SHP77 (cell line): ENCODE measurements at places on chromosomes 2 and 18.

DNA sequence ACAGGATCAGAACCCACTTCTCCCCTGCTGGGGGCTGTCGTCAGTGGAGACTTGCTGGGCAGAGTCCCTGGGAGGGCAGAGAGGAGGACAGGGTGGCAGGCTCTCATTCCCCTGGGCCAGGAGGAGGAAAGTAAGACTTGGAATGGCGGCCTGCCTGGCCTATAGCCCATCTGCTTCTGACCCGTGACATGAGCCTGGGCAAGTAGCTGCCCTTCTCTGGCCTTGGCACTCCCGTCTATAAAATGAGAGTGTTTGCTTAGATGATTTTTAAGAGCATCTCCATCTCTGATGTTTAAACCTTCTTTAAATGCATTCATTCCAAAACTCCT lies 173.0 kb downstream of the DDX1 start:
- DNase-seq = no peak

- no peak for DNase-seq
Measured at GRCh38 chr2:157307021-157307420, 18.6 kb downstream of the ERMN start.

GRCh38 chr2:26454561-26455001 lies 23.3 kb downstream of the OTOF start:
- DNase-seq = no peak

DNA sequence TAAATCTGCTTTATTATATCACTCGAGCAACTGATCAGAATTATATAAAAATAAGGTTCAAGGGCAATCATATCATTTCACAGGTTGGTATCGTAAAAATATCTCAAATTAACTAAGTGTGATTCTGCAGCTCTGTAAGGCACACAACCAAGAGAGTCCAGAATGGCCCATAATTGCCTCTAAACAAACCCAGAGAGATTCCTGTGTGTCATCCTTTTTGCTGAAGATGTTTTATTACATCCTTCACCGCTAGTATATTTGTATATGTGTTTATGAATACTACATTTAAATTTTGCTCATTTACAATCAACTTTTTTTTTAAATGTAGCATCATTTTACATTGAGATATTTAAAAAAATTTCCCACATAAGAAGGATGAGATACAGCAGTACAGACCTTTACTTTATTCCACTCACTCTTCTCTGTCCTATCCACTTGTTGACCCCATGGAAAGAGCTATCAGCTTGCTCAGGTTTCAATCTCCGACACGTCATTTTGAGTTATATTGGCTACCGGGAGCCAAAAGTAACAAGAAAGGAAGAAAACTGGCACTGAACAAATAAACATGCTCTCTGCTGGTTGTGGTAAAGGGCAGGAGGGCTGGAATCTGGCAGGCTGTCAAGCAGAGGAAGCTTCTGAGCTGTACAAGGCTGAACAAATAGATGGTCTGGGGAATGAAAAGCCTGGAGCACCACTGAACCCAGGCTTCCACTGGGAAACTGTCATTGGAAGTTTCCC lies 23.1 kb downstream of the PLA2R1 start:
- peak; percentile 26 for DNase-seq

- peak; percentile 19 for DNase-seq
Measured at GRCh38 chr2:96687711-96688640, 45.4 kb downstream of the FER1L5 start.

DNA sequence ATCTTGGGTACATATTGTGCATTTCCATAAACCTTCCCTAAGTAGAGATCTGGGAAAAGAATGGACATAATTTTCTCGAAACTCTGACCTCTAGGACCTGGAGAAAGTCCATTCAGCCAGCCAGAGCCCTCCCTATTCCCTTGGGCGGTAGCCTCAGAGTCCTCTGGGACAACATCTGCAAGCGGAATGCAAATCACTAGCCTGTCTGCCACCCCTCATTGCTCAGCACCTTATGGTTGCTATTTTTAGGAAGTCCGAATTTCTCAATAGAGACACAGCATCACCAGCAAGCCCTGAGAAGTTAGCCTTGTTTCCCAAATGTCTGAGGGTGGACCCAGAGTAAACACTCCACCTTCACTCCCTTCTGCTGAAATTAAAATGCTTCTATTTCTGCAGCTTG lies 17.6 kb upstream of the CD28 start:
- no peak for DNase-seq

- no peak for DNase-seq
Measured at GRCh38 chr2:226611944-226612318, 187.7 kb downstream of the IRS1 start.

DNA sequence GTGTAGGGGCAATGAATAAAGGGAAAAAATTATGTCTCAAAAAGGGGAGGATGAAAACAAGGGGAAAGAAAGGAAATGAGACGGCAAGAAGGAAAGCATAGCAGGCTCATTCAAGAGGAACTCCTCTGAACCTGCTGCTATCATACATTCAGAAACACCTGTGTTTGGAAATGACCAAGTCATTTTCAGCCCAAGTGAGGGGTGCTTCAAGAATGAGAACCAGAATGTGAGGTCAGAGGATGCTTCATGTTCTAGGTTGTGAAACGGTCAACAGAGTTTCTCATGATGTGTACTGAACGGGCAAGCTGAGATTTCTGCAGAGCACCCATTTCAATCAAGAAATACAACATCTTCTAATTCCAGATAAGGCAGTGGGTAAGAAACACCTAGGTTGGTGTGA lies 1367.2 kb upstream of the CELF4 start:
- no peak for DNase-seq

GRCh38 chr18:32326450-32327308 lies 136.8 kb downstream of the MEP1B start:
- no peak for DNase-seq

DNA sequence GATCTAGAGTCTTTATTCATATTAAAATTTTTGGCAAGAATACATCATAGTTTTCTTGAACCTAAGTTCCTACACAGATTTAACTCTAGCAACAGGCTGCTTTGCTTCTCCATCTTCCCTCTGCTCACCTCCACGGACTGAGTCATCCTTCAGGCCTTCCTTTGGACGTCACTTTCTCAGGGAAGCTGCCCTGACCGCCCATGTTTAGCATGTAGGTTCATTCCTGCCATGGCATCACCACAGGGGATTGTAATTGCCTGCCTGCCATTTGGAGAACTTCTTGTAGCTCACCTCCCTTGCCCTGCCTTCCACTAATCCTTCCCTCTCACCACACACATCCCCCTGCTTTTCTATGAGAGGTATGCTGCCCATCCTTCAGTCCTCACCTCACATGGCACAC lies 43.9 kb upstream of the B3GNT2 start:
- no peak for DNase-seq

DNA sequence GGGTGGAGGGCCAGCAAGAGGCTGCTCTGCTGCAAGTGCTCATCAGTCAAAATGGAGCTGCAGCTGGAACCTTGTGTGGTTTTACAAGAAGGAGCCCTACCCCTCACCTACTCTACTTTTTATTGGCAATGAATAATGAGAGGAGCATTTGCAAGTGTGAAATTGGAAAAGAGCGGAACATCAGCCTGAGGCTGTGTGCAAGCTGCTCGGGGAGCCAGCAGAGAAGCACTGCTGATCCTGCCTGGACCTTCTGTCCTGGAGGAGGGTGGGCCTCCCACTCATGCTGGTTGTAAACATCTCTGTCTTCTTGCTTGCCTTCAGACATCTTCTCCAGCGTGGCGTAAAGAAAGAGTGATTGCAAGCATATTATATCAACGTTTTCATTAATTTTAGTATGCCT lies 256.2 kb downstream of the DLGAP1 start:
- no peak for DNase-seq
